ENCODE measurements at places on chromosomes 1 and 21.

DNA sequence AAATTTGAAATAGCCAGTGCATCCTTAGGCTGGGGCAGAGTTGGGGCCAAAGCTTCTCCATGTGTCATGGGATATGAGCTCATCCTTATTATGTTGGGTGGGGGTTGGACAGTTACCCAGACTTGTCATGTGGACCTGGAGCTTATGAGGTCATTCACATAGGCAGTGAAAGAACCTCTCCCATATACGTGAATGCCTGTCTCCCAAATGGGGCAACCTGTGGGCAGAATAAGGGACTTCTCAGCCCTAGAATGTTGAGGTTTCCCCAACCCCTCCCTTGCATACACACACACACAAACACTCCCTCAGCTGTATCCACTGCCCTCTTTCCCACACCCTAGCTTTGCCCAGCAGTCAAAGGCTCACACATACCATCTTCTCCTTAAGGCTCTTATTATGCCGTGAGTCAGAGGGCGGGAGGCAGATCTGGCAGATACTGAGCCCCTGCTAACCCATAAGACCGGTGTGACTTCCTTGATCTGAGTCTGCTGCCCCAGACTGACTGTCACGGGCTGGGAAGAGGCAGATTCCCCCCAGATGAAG is 2.3 kb upstream of the IVL start:
- no peak for DNase-seq

- DNase-seq, result no peak
These were observed 2.2 kb downstream of the PYGO2 start for GRCh38 chr1:154959426-154959780.

DNA sequence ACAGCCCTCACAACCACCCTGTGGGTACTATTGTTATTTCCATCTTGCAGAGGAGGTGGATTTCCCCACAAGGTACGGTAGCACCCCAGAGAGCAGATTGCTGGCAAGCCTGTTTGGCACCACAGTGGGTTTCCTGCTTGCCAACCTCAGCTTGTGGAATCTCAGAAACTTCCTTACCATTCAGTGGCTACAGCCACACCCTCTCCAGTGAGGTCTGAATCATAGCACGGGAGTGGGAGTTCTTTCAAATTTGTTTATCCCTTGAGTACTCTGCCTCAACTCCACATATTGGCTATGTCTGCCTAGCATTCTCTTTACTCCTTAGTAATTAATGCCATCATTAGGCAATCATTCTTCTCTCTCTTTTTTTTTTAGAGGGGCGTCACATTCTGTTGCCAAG is 162.1 kb downstream of the PTPRU start:
- DNase-seq, result no peak

DNA sequence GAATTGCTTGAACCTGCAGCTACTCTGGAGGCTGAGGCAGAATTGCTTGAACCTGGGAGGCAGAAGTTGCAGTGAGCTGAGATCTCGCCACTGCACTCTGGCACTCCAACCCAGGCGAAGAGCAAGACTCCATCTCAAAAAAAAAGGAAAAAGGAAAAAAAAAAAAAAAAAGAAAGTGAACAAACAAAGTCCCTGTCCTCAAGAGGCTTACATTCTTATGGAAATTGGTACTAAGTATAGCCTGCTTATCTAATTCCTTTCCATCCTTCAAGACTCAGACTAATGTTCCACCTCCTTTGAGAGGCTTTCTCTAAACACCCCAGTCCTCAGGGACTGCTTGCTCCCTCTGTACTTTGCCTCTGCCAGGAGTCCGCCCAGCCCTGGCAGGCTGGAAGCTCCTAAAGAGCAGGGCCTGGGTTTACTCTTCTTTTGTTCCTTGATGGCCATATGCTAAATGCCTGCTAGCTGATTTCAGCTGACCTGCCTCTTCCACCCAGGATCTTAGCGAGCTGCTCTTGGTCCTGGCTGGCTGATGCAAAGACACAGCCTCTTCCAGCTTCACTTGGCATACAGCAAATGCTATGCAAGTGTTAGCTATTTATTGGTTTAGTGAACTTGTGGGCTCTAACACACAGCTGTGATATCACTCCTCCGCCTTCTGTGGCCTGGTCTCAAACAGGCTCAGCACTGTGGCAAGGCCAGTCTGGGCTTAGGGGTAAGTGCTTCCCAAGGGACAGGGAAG is 9.8 kb downstream of the SLC9A1 start:
- DNase-seq, result no peak

DNA sequence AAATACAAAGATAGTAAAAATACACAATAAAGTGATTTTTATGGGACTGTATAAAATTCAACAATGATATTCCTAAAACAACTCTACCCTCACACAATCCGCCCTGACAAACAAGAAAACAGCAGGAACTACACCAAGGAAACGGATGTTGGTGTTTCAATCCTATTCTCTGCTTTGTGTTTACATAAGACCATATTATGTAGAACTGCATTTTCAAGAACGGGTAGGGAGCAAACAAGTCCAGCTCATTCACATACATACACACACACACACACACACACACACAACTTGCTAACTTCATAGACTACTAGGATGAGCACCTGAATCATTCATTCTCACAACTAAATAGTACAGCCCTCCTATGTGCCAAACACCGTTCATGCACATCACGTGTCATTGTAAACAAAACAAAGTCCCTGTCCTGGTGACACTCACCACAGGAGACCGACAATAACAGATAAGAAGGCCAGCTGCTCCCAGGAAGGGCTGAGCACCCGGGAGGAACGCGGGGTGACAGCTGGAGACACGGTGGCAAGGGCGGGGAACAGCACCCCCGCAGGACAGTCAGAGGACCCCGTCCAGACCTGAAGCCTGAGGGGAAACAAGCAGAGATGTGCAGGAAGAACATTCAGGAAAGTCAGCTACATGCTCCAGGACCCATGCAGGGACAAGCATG is 43.0 kb downstream of the NPHP4 start:
- DNase-seq, result peak; percentile 72

GRCh38 chr1:215489771-215490565 is 77.1 kb upstream of the KCTD3 start:
- DNase-seq, result no peak

DNA sequence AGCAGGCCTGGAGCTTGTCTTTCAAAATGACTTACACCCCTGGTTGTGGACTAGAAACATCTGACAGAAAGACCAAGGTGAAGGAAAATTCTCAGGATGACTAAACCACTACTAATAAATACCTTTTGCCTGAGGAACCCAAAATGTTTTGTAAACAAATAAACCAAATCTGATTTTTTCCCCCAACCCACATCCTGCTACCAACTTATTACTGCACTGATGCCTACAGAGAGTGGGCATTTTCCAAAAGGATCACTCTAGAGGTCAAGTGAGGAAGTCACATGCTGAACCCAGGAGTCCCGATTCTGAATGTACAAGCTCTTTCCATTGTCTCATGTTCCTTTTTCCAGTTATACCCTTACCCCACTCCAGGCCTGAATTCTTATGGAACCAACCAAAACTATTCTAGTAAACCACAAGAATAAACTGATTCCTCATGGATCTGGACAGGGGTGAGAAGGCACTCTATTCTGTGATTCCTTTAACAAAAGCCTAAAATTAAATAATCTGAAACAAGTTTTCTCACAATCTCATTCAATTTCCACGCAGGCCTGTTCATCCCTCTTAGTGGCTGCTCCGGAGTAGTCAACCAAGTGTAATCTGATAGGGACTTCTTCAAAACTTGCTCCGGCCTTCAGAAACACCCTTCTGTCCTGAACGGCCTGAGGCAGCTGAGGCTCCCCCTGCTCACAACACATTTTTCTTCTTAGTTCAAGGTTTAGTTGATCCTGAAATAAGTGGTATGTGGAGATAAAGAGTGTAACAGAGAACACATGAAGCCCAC is 1.4 kb downstream of the PI4KB start:
- no peak for DNase-seq

- DNase-seq, result no peak
These were observed 24.8 kb downstream of the IVNS1ABP start for GRCh38 chr1:185292237-185292636.

- peak; percentile 64 for DNase-seq
These were observed 429.8 kb upstream of the VAMP3 start for GRCh38 chr1:7341145-7341905.

DNA sequence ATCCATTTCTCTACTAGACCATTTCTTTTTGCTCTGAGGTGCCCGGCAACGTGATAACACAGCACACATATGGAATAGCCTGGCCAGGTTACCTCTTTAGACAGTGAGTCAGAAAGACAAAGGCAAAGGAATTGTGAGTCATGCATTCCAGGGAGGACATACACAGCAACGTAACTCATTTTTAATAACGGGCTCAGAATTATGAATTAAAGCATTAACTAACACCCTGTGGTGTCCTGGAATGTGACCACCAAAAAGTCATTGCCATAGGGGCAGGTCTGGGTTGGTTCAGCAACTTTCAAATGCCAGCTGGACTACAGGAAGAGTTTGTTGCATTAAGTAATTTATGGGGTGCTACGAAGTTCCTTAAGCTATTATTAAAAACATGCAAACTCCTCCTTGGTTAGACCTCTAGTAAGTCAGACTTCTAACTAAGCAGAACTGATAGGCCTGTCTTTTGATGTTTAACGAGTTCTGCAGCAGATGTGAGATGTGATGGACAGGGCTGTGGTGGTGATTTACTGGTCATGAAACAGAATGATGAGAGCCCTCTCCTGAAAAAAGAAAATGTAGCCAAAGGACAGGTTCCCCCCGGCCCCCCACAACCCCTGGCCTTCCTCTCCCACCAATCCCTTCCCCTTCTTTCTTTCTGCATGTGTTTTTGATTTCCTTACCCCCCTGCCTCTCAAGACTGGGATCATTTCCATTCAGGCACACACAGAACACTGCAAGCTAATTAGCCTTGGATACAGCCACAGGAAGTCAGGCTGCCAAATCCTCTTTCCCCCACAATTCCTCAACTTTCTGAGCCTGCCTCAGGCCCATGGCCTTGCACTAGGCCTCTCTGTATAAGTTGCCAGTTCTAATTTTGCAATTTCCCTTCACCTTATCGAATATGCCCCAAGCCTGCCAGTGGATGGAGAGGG is 88.9 kb upstream of the HAO2 start:
- DNase-seq, result no peak

DNA sequence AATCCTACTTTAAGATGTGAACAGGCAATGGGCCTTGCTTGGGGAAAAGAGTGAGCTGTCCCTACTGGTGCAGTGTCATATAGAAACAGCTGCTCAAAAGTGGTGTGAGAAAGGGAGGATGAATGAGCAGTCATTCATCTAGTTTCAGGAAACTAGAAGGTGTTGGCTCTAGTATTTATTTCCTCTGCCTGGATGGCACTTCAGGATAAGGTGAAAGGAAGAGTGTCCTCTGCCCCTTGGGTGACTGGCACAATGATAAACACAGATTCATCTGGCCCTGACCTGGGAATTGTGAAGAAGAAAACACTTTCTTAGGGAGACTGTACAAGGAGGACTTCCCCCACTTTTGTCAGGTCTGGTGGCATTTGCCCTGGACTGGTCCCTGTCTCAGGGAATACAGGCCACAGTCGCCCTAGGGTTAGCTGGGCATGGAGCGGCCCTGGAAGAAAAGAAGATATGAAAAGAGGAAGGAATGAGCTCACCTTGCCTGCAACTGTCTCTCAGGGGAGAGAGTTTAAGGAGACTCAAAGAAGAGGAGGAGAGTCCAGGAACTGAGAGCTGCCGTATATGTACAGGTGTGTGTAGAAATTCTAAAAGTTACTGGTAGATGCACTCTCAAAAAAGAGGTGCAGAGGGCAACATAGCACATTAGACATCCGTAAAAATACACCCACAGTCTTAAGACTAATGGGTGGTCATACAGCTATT is 13.8 kb upstream of the NMNAT2 start:
- DNase-seq, result no peak

GRCh38 chr21:44999428-44999971 is 59.7 kb downstream of the SLX9 start:
- DNase-seq, result no peak

DNA sequence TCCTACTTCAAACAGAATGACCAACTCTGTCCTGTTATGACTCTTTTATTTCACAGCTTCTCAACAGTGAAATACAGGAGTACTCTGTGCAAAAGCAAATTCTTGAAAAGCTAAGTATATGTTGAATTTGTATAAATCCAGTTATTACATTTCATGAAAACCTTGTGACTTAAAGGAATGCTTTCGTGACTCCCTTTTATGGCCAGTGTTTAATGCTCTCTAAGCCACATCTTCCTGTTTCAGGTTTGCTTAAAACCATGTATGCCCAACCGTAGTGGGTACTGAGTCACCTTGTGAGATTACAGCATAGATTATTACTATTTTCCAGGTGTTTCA is 40.2 kb upstream of the KIF1B start:
- DNase-seq, result no peak

DNA sequence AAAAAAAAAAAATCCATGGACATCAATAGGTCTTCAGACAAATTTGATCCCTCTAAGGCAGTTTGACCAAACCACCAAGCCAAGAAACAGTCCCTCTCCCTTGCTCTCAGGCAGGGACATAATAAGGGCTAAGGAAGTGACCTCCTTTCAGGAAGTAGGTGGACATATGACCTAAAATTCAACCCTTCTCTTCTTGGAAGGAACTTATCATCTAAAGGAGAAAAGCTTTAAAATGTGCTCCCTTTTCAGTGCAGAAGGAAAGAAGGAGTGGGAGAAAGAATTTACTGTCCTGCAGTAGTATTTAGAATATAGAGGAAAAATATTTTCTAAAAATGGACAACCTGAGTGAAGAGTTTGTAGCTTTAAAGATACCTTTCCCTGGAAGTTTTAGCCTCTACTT is 118.1 kb downstream of the DTL start:
- DNase-seq, result no peak

DNA sequence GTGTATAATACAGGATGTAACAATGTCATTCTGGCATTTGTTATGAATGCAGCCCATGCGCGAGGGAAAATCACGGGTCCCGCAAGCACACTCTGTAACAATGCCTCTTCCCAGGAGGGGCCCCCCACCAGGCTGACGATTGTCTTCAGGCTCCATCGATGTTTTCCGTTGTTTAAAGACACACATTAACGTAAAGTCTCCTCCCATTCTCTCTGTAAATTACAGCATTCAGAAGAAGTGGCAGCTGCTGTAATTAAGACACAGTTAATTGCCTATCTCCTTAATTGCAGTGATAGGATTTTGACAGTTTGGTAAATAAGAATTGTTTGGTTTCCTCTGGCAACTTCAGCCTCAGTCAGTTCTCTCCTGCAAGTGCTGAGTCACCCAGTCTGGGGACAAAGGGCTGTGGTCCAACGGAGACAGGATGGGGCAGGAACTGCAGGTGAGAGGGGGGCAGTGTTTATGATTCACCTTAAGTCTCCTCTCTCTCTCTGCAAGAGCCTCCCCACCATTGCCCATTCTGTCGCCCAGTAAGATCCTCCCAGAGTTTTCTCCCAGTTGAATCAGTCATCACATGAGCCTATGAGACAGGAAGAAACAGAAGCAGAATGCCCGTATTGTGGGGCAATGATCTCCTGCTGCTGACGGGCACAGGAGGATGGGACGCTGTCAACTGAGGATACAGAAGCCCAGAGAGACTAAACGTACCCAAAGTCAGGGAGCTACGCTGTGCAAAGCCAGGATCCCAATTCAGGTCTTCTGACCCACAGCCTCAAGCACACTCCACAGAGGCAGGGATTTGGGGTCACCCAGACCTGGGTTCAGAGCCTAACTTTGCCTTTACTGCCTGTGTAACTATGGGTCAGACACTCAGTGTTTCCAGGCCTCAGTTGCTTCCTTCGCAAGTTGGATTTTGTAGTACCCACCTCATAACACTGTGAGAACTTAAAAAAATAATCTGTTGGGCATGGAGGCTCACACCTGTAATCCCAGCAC is 110.0 kb downstream of the ADSS2 start:
- DNase-seq, result peak; percentile 83

Measured in NCI-H345 (cell line).